ENCODE measurements at places on chromosomes 12 and 14. TPM values are rescaled to one million over a fixed set of nuclear protein-coding genes. Genes with fewer than 3 reads are reported as not detected.
A peak's percentile ranks its signal among the peaks of the same experiment; 100 is the strongest.

GRCh38 chr12:108373111-108373510 is 34.0 kb upstream of the CMKLR1 start:
- H3K27ac ChIP-seq: no peak overlapping the region
- no peaks in the 10 kb centered on the region for H3K4me1 ChIP-seq
- DNase-seq: no peak
- H3K36me3 ChIP-seq: no peaks in the 10 kb centered on the region
- H3K27me3 ChIP-seq: no peaks in the 10 kb centered on the region

Gene GNB3
- total RNA-seq: 11.0 TPM

Gene CLMN
- total RNA-seq: 11.7 TPM

Gene NANOG
- 0.62 TPM for total RNA-seq

DNA sequence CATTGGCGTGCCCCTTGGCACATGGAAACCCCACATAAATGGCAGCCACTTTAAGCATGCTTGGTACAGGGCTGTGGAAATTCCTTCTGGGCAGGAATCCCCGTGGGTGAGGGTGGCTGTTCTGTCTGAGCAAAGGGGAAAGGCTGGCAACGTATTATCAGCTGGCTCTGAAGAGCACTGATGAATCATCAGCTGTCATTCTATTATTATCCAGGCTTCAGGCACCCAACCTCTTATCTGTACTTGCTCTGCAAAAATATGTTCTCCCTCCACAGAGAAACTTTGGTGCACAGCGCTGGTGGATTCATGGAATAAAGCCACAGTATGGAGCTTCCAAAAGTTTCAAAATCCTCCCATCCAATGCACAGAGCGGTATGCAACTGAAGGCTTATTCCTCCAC is 167.1 kb downstream of the TBX5 start:
- no peaks in the 10 kb centered on the region for H3K36me3 ChIP-seq
- DNase-seq: no peak
- H3K27ac ChIP-seq: no peak overlapping the region

GRCh38 chr12:94694732-94695131 is 44.4 kb upstream of the TMCC3 start:
- no peaks in the 10 kb centered on the region for H3K27me3 ChIP-seq
- H3K4me1 ChIP-seq: peaks cover 7% of the 10 kb centered on the region
- no peak overlapping the region for H3K27ac ChIP-seq
- no peak overlapping the region for H3K4me3 ChIP-seq
- H3K36me3 ChIP-seq: no peaks in the 10 kb centered on the region

- H3K36me3 ChIP-seq: no peaks in the 10 kb centered on the region
- no peaks in the 10 kb centered on the region for H3K4me1 ChIP-seq
- H3K27me3 ChIP-seq: no peaks in the 10 kb centered on the region
- no peak overlapping the region for H3K27ac ChIP-seq
- no peak overlapping the region for H3K4me3 ChIP-seq
These were observed 60.7 kb downstream of the MSRB3 start for GRCh38 chr12:65339161-65339560.

DNA sequence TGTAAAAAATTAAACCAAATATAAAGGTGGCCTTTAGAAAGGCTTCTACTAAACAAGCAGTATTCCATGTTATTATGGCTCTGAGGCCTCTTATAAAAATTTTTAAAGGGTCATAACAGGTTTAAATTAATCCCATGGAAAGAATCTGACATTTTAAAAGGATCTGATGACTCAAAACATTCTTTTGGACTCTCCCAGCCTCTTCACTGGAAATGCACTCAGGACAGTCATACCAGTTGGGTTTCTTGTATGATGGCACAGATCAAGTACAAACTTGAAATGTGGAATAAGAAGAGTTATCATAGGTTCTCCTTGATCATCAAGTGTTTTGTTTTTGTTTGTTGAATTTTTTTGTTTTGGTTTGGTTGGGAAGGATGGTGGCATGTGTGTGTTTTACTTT is 50.8 kb downstream of the PPP2R5E start:
- H3K27ac ChIP-seq: no peak overlapping the region
- no peaks in the 10 kb centered on the region for H3K27me3 ChIP-seq
- peaks cover 2% of the 10 kb centered on the region for H3K4me1 ChIP-seq
- no peaks in the 10 kb centered on the region for H3K36me3 ChIP-seq
- H3K4me3 ChIP-seq: no peak overlapping the region
- DNase-seq: no peak

Gene CIROP
- total RNA-seq: not detected

- H3K4me3 ChIP-seq: no peak overlapping the region
- no peaks in the 10 kb centered on the region for H3K4me1 ChIP-seq
- no peak overlapping the region for H3K27ac ChIP-seq
- no peaks in the 10 kb centered on the region for H3K36me3 ChIP-seq
- no peaks in the 10 kb centered on the region for H3K27me3 ChIP-seq
- no peak for DNase-seq
These were observed 3.9 kb upstream of the RNU6-7 start for GRCh38 chr14:32197919-32198318.

GRCh38 chr12:4439736-4440135 is 5.9 kb downstream of the FGF6 start:
- no peak overlapping the region for H3K27ac ChIP-seq
- H3K4me3 ChIP-seq: no peak overlapping the region
- H3K36me3 ChIP-seq: no peaks in the 10 kb centered on the region

GRCh38 chr14:24664366-24664765 is 30.4 kb upstream of the GZMB start:
- no peaks in the 10 kb centered on the region for H3K36me3 ChIP-seq
- H3K4me1 ChIP-seq: no peaks in the 10 kb centered on the region
- H3K27me3 ChIP-seq: no peaks in the 10 kb centered on the region
- no peak overlapping the region for H3K4me3 ChIP-seq

- no peaks in the 10 kb centered on the region for H3K27me3 ChIP-seq
- no peaks in the 10 kb centered on the region for H3K4me1 ChIP-seq
- H3K4me3 ChIP-seq: no peak overlapping the region
- no peak overlapping the region for H3K27ac ChIP-seq
- no peak for DNase-seq
These were observed 127.7 kb upstream of the SRRM4 start for GRCh38 chr12:118853634-118854033.

- H3K27ac ChIP-seq: no peak overlapping the region
- DNase-seq: no peak
- H3K4me3 ChIP-seq: no peak overlapping the region
- no peaks in the 10 kb centered on the region for H3K27me3 ChIP-seq
- no peaks in the 10 kb centered on the region for H3K4me1 ChIP-seq
- no peaks in the 10 kb centered on the region for H3K36me3 ChIP-seq
These were observed 37.1 kb upstream of the PLXNC1 start for GRCh38 chr12:94111302-94111701.

DNA sequence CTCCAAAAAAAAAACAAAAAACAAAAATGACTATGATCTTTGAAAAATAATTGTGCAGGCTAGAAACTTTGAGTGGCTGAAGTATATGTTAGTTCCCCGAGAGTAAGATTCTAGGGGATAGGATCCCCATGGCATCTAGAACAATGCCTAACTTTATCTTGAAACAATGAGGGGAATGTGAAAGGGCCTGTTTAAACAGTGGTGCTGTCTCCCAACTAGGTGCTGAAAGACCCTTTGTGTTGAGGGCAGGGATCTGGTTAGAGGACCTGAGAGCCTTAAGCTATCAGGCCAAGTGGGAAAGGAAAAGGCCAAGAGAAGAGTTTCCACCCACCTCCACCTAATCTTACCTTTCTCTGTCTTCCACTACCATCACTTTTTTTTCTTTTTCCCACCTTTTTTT is 6.8 kb upstream of the YLPM1 start:
- no peak overlapping the region for H3K4me3 ChIP-seq
- H3K36me3 ChIP-seq: no peaks in the 10 kb centered on the region
- no peaks in the 10 kb centered on the region for H3K27me3 ChIP-seq
- no peak for DNase-seq
- H3K4me1 ChIP-seq: no peaks in the 10 kb centered on the region
- H3K27ac ChIP-seq: no peak overlapping the region

DNA sequence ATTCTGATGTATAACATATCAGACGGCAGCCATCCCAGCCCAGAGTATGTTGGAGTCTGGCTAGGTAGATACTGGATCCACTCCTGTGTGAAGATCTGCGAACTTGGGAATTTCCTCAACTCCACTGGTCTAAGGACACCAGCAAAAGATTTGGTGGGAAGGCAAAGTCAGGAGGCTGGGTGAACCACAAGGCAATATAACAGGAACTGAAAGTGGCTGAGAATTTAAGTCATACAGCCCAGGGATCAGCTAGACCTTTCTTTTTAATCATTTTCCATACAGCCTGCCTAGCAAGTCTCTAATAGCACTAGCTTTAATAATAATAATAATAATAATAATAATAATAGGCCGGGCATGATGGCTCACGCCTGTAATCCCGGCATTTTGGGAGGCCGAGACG is 34.8 kb downstream of the BRAP start:
- no peaks in the 10 kb centered on the region for H3K27me3 ChIP-seq
- no peak overlapping the region for H3K27ac ChIP-seq
- no peaks in the 10 kb centered on the region for H3K36me3 ChIP-seq
- H3K4me3 ChIP-seq: no peak overlapping the region
- DNase-seq: no peak

GRCh38 chr14:67673451-67673850 is 981 bp downstream of the VTI1B start:
- DNase-seq: no peak
- H3K27ac ChIP-seq: no peak overlapping the region
- H3K4me3 ChIP-seq: peak overlapping the region; percentile 97
- no peaks in the 10 kb centered on the region for H3K27me3 ChIP-seq
- H3K36me3 ChIP-seq: no peaks in the 10 kb centered on the region

Gene CCDC196
- total RNA-seq: not detected

DNA sequence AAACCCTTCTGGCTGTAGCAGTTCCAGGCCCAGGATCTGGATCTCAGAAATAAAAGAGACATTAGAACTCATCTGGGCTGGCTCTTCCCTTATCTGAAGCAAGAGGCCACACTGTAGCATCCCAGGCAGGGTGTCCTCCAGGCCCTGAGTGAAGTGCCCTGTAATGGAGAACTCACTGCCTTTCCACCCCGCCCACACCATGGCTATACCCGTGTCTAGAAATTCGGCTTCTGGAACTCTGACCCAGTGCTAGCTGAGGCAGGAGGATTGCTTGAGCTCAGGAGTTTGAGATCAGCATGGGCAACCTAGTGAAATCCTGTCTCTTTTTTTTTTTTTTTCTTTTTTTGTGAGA is 23.5 kb upstream of the PLEKHG3 start:
- H3K27me3 ChIP-seq: no peaks in the 10 kb centered on the region
- no peak for DNase-seq
- H3K4me3 ChIP-seq: no peak overlapping the region
- H3K4me1 ChIP-seq: peaks cover 18% of the 10 kb centered on the region

GRCh38 chr12:52198454-52199215 is 6.8 kb upstream of the KRT80 start:
- H3K4me1 ChIP-seq: peaks cover 6% of the 10 kb centered on the region
- no peaks in the 10 kb centered on the region for H3K27me3 ChIP-seq
- H3K4me3 ChIP-seq: no peak overlapping the region

DNA sequence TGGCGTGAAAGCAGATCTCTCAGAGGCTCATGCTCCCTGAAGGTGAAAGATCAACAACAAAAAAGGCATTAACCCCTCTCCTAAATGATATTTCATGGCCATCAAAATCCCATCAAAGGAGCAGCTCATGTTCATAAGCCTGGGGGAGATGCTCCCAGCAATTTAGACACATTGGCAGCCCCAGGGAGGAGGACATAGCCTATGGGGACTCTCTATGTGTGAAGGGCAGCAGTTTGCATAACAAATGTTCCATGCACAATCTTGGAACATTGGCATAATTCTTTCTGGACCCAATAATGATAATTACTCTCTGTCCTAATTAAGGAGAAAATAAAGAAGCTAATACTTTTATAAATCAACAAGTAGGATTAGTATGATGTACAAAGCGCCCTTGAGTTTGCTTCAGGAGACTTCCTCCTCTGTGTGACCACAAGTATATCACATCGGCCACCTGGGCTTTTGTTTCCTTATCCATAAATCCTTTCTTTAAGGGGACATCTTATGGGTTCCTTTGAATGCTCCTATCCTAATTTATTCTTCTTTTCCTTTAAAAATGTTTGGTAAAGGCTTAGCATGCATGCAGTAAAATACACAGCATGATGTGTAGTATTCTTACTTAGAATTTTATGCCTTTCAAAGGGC is 161.9 kb upstream of the PLEKHG7 start:
- H3K4me1 ChIP-seq: peaks cover 19% of the 10 kb centered on the region
- H3K27me3 ChIP-seq: no peaks in the 10 kb centered on the region
- H3K36me3 ChIP-seq: no peaks in the 10 kb centered on the region
- no peak overlapping the region for H3K27ac ChIP-seq

DNA sequence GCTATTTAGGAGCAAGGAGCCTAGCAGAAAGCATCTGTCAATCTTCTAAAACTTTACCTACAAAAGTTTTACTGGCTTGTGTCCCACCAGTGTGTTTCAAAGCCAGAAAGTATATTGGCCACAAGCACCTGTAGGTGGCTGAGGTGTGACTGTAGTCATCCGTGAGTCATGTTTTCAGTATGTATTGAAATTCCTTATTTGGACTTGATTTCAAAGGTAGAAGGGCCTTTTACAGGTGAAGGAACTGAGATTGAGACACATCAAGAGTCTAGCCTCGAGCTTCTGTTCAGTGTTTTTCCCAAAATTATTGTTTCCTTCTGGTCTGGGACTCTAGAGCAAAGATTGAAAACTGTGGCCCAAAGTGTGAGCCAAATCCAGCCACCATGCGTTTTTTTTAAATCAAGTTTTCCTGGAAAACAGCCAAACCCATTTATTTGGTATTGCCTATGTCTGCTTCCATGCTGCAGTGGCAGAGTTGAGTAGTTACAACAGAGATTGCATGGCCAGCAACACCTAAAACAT is 195.3 kb upstream of the BCL2L14 start:
- H3K36me3 ChIP-seq: no peaks in the 10 kb centered on the region
- H3K27ac ChIP-seq: no peak overlapping the region
- H3K4me3 ChIP-seq: no peak overlapping the region
- peaks cover 6% of the 10 kb centered on the region for H3K4me1 ChIP-seq
- DNase-seq: no peak
- no peaks in the 10 kb centered on the region for H3K27me3 ChIP-seq

- no peaks in the 10 kb centered on the region for H3K27me3 ChIP-seq
- H3K27ac ChIP-seq: peak overlapping the region; percentile 75
- peak overlapping the region; percentile 75 for H3K4me3 ChIP-seq
- H3K4me1 ChIP-seq: peaks cover 6% of the 10 kb centered on the region
These were observed 797 bp downstream of the SLC11A2 start for GRCh38 chr12:51025338-51025835.

Gene MSI1
- total RNA-seq: 3.9 TPM

- H3K36me3 ChIP-seq: no peaks in the 10 kb centered on the region
- H3K27me3 ChIP-seq: no peaks in the 10 kb centered on the region
- H3K4me1 ChIP-seq: no peaks in the 10 kb centered on the region
- DNase-seq: no peak
- no peak overlapping the region for H3K27ac ChIP-seq
- H3K4me3 ChIP-seq: no peak overlapping the region
These were observed 46.2 kb upstream of the BEGAIN start for GRCh38 chr14:100633406-100633805.

DNA sequence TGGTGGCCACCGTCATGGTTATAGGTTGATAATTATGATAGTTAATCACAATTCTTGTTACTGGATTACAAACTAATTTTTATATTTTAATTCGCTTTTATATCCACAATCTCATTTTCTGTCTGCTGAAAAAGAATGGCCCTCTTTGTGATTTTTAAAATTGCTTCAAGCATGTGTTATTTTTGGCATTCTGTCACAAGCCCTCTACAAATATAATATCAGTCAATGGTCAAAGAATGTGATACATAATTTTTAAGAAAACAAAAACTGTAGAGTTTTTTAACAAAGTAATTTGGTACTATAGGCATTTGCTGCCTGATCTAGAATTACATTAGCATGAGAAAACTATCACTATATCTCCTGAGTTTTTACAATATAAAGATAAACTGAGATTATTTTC is 352.0 kb upstream of the TMTC1 start:
- H3K36me3 ChIP-seq: no peaks in the 10 kb centered on the region
- no peak overlapping the region for H3K27ac ChIP-seq
- H3K4me1 ChIP-seq: no peaks in the 10 kb centered on the region
- DNase-seq: no peak

GRCh38 chr14:39023939-39024871 is 78.8 kb downstream of the SEC23A start:
- H3K4me1 ChIP-seq: no peaks in the 10 kb centered on the region
- H3K27me3 ChIP-seq: no peaks in the 10 kb centered on the region
- no peaks in the 10 kb centered on the region for H3K36me3 ChIP-seq
- DNase-seq: no peak
